ENCODE measurements at places on chromosomes 6 and 20. TPM values are rescaled to one million over a fixed set of nuclear protein-coding genes. Genes with fewer than 3 reads are reported as not detected.
A peak's percentile ranks its signal among the peaks of the same experiment; 100 is the strongest.

Gene BTNL2
- not detected for total RNA-seq

Gene PPP1R16B
- not detected for total RNA-seq

Gene PDRG1
- 12.2 TPM for total RNA-seq

Gene RNF39
- 2.3 TPM for total RNA-seq

Gene BPIFA1
- total RNA-seq: not detected

Gene TUBB2A
- total RNA-seq: 13.3 TPM

DNA sequence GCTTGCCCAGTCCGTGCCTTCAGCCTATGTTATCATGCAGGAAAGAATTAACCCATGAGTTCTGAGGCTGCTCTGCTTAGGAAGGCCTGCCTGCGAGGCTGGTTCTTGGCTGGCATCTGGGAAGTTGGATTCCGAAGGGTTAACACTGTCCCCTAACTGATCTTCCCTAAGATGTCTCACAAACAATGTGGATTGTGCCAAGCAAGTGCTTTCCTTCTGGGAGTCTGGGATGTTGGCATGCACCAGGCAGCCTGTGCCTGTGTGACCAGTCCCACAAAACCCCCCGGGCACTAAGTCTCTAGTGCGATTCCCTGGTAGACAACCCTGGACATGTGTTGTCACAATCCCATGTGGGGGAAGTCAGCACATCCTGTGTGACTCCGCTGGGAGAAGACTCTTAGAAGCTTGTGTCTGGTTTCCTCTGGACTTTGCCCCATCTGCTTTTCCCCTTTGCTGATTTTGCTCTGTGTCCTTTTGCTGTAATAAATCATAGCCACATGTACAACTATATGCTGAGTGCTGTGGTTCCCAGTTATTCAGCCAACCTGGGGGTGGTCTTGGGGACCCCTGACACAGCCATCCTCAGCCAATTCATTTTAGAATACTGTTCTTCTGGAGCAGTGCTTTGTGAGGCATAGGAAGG lies 83.8 kb downstream of the SLC22A23 start:
- H3K27me3 ChIP-seq: no peaks in the 10 kb centered on the region
- peaks cover 11% of the 10 kb centered on the region for H3K36me3 ChIP-seq
- no peak overlapping the region for H3K4me3 ChIP-seq
- peaks cover 8% of the 10 kb centered on the region for H3K4me1 ChIP-seq

- no peak overlapping the region for H3K4me3 ChIP-seq
- H3K4me1 ChIP-seq: peaks cover 3% of the 10 kb centered on the region
- no peak overlapping the region for H3K27ac ChIP-seq
These were observed 5.1 kb upstream of the MBOAT1 start for GRCh38 chr6:20217324-20217855.

DNA sequence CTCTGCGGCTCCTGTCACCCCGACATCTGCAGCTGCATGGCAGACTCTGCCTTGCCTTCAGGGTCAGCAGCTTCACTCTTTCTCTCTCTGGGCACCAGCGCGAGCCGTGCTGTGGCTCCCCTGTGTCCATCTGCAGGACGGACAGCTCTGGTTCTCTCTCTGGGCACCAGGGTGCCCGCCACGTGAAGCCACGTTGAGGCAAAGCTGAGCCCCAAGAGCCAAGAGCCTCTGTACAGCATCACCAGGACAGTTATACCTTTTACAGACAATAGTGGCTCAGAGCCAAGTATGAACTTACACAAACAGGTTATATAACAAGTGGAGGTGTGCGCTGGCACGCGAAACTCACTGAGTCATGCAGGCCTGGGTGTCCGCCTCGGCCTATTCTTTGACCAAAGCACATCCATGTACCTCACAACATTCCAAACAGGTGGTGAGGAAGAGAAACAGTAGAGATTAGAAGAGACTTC lies 50.8 kb downstream of the FAM50B start:
- peaks cover 17% of the 10 kb centered on the region for H3K4me1 ChIP-seq
- peak; percentile 86 for DNase-seq
- no peaks in the 10 kb centered on the region for H3K36me3 ChIP-seq
- H3K4me3 ChIP-seq: no peak overlapping the region
- no peaks in the 10 kb centered on the region for H3K27me3 ChIP-seq

DNA sequence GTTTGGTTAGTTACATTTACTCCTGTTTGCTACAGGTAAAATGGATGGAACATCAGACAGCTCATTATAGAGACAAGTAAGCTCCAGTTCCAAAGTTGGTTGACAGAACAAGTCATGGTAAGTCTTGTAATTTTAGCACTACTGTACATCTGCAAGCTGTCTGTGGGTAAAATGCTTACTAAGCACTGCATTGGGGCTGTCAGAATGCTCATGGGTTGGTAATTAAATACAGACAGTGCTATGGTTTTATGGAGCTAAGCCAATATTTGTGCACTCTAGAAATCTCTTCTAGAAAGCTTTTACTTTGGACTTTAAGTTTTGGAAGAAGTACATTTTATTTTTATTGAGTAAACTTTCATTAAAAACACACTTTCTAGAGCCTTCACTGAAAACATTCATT lies 419.2 kb upstream of the MMS22L start:
- H3K36me3 ChIP-seq: no peaks in the 10 kb centered on the region
- H3K4me1 ChIP-seq: no peaks in the 10 kb centered on the region
- peaks cover 46% of the 10 kb centered on the region for H3K27me3 ChIP-seq
- no peak overlapping the region for H3K4me3 ChIP-seq

GRCh38 chr6:74798302-74798701 lies 407.6 kb downstream of the COL12A1 start:
- no peak overlapping the region for H3K4me3 ChIP-seq
- no peaks in the 10 kb centered on the region for H3K4me1 ChIP-seq
- no peaks in the 10 kb centered on the region for H3K27me3 ChIP-seq
- DNase-seq: no peak
- H3K36me3 ChIP-seq: no peaks in the 10 kb centered on the region
- H3K27ac ChIP-seq: no peak overlapping the region

DNA sequence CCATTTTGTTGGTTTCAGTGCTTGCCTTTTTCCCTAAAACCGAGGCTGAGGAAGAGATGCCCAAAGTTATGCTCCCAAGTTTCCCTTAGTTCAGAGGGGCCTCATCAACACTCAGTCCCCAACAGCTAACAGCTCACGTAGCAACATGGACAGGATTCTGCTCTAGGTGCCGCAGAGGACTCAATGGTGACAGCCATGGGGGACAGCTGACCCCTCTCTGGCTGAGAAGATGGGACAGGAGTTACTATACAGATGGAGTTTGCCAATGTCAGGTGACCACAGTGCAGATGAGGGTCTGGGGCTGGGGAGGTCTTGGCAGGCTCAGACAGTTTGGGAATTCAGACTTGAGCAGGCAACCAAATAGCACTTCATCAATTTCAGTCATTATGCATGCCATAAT lies 67.3 kb downstream of the NPEPL1 start:
- no peak overlapping the region for H3K4me3 ChIP-seq
- H3K27me3 ChIP-seq: peaks cover 96% of the 10 kb centered on the region
- no peak overlapping the region for H3K27ac ChIP-seq

GRCh38 chr20:38143238-38143645 lies 21.8 kb downstream of the TGM2 start:
- peak; percentile 97 for DNase-seq
- H3K27me3 ChIP-seq: no peaks in the 10 kb centered on the region
- peaks cover 38% of the 10 kb centered on the region for H3K4me1 ChIP-seq
- H3K4me3 ChIP-seq: peak overlapping the region; percentile 40
- H3K27ac ChIP-seq: peak overlapping the region; percentile 95

DNA sequence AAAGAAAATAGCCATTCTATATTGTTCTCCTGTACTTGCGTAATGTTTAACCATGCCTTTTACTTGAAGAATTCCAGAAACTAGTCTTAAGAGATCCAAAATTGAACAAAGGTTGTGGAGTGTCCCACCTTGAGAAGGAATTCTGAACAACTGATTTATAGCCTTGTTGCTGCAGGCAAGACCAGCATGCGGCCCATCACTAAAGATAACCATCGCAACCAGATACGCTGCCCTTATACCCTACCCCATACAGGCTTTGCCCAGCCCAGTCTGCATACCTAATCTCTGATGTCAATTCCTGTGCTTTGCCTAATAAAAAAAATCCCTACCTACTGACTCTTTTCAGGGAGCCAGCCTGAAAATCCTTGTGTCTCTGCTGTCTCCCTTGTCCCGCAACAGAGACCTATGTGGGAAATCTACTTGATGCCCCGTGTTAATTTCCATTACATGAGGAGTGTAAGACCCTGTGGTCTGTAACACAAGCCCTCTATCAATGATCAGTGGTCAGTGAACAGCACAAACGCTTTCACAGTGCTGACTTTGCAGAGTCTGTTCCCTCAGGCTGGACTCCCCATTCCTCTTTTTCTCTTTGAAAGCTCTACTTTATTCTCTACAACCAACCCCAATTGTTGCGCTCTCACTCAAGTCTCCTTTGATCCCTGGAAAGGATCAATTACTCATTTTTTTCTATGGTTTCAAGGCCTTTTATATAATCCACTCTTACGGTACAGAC lies 125.7 kb upstream of the BTBD3 start:
- H3K4me1 ChIP-seq: peaks cover 22% of the 10 kb centered on the region
- peak overlapping the region; percentile 12 for H3K27ac ChIP-seq
- H3K27me3 ChIP-seq: no peaks in the 10 kb centered on the region
- no peak overlapping the region for H3K4me3 ChIP-seq
- H3K36me3 ChIP-seq: no peaks in the 10 kb centered on the region
- peak; percentile 44 for DNase-seq

DNA sequence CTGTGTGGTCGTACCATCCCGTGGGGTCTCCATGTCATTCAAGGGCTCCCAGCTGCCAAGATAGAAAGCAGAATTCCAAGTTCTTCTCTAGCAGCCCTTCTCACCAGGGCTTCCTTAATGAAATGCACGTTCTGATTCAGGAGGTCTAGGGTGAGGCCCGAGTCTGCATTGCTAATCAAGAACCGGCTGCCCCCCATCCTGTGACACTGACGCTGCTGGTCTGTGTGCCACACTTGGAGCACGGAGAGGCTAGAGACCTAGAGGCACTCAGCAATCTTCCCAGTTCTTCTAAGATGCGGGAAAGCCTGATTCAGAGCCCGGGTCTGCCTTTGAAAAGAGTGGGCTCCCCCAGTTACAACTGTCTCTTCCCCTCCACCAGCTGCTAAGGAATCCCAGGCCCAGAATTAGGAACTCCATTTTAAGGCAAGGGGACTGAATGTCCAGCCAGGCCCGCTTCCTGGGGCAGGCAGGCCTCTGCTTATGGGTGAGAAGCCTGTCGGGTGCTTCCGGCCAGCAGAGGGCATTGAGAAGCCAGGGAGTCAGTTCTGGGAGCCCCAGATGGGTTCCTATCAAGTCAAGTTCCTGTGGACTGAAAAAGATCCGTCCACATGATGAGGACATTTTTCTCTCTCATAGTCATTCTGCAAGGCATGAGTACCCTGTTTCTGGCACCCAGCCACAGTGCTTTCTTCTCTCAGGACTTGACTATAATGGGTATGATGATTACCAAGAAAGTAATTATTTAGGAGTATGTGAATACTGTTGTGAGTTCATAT lies 69.8 kb upstream of the RIN2 start:
- no peaks in the 10 kb centered on the region for H3K36me3 ChIP-seq
- H3K4me3 ChIP-seq: no peak overlapping the region
- peaks cover 8% of the 10 kb centered on the region for H3K27me3 ChIP-seq
- H3K27ac ChIP-seq: peak overlapping the region; percentile 17

DNA sequence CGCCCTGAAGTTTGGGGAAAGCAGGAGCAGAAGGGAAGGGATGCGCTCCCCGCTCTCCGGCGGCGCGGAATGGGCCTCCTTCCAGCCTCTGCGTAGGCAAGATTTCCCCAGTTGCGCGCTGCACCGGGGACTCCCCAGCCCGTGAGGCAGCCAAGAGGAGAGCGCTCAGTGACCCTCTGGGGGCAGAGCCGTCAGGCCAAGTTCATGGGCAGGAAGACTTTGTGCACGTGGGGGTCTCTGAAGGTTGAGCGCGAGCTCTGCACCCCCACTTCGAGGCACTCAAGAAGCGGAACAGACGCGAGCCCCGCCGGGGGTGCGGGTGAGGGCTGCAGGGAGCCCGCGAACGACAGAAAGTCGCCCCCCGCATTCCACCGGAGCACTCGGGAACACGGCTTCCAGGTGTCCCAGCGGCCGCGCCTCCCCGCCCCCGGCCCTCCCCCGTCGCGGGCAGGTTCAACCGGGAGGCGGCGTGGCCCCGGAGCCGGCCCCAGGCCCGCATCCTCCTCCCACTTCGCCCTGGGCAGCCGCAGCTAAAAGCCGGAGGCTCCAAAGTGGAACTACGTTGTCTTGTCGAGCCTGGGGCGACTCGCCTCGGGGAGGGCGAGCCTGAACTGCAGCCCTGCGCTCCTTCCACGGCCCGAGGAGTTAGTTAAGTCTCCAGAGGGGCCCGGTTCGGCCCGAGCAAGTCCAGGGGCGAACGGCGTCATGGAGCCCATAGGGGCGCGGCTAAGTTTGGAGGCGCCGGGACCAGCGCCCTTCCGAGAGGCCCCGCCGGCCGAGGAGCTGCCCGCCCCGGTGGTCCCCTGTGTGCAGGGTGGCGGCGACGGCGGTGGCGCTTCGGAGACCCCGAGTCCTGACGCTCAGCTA lies at the start of gene PPP1R3G:
Gene PPP1R3G, plus strand, starts transcription at position 561 of the 867 bp plus-strand sequence. Its CDS starts 145 bp downstream, at position 706.
- H3K36me3 ChIP-seq: no peaks in the 10 kb centered on the region
- H3K4me3 ChIP-seq: peak within 1 kb of the TSS; percentile 64
- H3K27ac ChIP-seq: no peak within 1 kb of the TSS
- DNase-seq: peak; percentile 34

- DNase-seq: no peak
- no peak within 1 kb of the TSS for H3K27ac ChIP-seq
- peaks cover 8% of the 10 kb centered on the region for H3K4me1 ChIP-seq
- H3K36me3 ChIP-seq: no peaks in the 10 kb centered on the region
- H3K4me3 ChIP-seq: no peak within 1 kb of the TSS
- no peaks in the 10 kb centered on the region for H3K27me3 ChIP-seq
These were observed at the start of gene BMP5 for GRCh38 chr6:55875400-55875799. BMP5 (minus strand) TSS chr6:55875590; CDS start chr6:55874865, 725 bp downstream.

- H3K27me3 ChIP-seq: no peaks in the 10 kb centered on the region
- H3K4me1 ChIP-seq: no peaks in the 10 kb centered on the region
- peaks cover 5% of the 10 kb centered on the region for H3K36me3 ChIP-seq
- H3K4me3 ChIP-seq: no peak overlapping the region
These were observed 205.4 kb downstream of the TPBG start for GRCh38 chr6:82569022-82569421.

DNA sequence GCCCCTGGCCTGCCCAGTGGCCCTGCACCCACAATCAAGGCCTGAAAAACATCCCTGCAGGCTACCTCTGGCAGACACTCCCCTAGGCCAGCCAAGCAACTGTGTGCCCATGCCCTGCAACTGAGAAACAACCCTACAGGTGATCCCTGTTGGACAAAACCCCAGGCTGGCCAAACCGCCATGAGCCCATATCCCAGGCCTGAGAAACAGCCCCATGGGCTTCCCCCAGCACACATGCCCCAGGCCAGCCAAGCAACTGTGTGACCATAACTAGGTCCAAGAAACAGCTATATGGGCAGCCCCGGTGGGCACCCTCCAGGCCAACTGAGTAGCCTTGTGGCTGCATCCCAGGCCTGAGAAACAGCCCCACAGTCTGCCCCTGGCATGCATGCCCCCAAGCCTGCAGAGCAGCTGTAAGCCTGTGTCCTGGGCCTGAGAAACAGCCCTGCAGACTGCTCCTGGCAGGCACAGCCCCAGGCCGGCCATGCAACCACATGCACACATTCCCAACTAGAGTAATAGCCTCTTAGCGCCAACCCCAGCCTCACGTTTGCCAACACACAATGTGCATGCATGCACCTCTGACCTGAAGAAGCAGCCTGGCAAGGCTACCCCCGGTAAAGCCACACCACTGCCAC lies 41.0 kb upstream of the SRSF6 start:
- no peaks in the 10 kb centered on the region for H3K27me3 ChIP-seq
- H3K4me3 ChIP-seq: no peak overlapping the region
- no peaks in the 10 kb centered on the region for H3K4me1 ChIP-seq
- no peak for DNase-seq

Measured in MCF 10A (cell line).